ENCODE measurements at places on chromosomes 12 and 14.

- no peak for DNase-seq
Observed at GRCh38 chr12:49948866-49949845, 1.4 kb upstream of the AQP2 start.

- peak; percentile 39 for DNase-seq
Observed at GRCh38 chr12:111643427-111643826, 42.3 kb downstream of the BRAP start.

GRCh38 chr12:53227341-53227740 lies 4.7 kb downstream of the RARG start:
- DNase-seq: no peak

GRCh38 chr12:112928978-112929377 lies 9.3 kb upstream of the OAS3 start:
- no peak for DNase-seq

DNA sequence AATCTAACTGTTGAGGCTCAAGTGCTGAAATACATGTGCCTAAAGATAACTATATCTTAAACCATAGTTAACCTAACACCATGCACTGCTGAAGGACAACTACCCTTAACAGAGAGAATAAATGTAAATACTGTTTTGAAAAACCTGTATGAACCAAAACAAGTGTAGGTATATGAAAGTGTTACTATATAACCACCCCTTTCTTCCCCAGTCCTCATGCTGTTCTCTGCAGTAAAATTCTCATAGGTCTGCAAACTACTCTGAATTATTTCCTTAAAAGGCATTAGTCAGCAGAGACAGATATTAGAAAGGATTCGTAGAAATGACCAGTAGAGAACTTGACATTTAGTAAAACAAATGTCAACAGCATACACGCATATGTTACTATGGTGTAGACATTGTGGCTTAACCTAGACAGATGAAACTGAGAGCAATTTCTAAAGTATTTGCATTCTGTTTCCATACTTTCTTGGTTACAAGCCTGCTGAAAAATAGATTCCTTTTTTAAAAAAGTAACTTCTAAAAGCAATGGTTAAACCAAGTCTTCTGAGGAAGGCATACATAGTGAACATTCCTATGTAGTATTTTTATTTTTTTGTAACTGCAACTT lies 13.9 kb downstream of the CSRP2 start:
- DNase-seq: no peak

DNA sequence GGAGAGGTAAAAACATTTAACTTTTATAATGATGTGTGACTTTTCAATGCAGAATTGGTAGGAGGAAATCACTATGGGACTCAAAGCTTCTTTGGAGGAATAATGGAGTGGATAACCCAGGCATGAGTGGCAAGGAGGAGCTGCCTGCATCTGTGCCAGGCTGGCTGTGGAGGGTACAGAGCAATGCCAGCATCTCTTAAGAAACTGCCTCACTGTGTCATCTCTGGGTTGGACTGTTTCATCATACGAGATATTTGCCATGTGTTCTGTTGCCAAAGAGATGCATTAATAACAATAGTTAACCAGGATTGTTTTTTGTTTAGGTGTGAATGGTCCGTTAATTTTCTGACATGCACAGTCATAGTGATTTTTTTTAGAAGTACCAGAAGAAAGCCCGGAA lies 183.7 kb upstream of the NTF3 start:
- no peak for DNase-seq
